ENCODE measurements at places on chromosomes 13 and 19. TPM values are rescaled to one million over a fixed set of nuclear protein-coding genes. Genes with fewer than 3 reads are reported as not detected.

DNA sequence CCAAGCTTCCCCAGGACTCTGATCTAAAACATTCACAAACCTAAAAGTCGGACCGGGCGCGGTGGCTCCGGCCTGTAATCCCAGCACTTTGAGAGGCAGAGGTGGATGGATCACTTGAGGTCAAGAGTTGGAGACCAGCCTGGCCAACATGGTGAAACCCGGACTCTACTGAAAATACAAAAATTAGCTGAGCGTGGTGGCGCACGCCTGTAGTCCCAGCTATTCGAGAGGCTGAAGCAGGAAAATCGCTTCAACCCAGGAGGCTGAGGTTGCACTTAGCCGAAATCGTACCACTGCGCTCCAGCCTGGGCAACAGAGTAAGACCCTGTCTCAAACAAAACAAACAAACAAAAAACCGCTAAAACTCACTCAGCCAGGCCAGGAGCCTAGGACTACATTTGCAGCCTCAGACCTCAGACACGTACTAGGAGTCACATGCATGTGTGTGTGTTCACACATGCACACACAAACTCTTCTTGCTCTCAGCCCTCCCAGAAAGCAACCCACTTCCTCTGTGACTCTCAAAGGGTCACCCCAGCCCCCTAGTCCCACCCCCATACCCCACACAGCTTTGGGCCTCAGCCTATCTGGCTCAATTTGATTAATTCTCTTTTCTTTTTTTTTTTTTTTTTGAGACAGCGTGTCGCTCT, 704 bp upstream of the NOTCH3 start:
- DNase-seq = no peak

The CBY2 gene
- total RNA-seq = not detected

DNA sequence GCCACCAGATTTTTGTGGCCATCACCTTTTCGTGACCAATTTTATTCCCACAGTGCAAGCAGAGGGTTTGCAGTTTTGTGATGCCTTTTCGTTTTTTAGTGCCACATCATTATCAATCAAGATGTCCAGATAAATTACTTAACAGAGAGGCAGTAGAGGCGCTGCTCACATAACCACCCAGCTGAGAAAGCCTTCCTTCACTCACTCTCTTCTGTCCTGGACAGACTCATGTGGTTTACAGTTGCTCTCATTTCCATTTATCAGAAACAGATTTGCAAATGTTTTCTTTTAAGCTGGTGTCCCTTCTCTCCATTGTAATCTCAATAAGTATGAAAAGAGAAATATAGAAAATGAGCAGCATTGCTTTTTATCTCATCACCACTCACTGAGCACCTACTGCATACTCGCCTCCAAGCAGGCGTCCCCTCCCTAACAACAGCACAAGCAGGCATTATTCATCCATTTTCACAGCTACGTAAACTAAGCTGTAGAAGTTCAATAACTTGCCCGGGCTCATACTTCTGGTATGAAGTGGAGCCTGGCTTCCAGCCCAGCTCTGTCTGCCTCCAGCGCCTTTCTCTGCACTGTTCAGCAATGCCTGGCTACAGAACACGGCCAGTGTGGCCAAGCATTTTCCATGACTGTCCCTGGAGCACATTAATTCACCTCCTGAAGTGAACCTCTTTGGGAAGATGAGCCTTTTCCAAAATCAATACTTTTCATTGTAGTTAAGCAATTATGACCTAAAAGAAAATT, 34.6 kb upstream of the KATNAL1 start:
- DNase-seq = no peak

DNA sequence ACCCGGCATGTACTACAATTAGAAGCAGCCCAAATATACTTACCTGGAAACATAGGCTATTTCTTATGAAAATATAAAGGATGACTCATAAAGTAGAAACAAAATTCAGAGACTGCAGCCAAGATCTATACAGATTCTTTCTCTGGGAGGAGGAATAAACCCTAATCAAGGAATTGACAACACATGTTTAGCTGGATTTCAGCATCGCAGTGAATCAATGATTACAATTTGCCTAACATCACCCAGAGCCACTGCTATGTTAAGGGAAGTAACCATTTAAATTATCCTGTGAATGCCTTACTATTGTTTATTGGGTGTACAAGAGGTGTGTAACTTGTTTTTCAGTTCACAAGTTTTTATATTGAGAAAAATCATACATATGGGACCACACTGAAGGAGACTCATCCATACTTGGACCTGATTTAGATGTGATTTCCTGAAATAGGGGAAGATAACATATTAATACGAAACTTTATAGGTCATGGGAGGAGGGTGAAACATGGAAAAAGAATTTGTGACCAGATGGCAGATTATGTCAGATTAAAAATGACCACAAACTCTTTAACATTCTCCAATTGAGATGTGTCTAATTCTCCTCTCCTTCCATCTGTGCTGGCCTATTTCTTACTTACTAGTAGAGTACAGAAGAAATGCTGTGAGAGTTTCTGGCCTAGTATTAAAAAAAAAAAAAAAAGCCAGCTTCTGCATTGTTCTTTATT, 1168.4 kb downstream of the SLITRK1 start:
- no peak for DNase-seq

DNA sequence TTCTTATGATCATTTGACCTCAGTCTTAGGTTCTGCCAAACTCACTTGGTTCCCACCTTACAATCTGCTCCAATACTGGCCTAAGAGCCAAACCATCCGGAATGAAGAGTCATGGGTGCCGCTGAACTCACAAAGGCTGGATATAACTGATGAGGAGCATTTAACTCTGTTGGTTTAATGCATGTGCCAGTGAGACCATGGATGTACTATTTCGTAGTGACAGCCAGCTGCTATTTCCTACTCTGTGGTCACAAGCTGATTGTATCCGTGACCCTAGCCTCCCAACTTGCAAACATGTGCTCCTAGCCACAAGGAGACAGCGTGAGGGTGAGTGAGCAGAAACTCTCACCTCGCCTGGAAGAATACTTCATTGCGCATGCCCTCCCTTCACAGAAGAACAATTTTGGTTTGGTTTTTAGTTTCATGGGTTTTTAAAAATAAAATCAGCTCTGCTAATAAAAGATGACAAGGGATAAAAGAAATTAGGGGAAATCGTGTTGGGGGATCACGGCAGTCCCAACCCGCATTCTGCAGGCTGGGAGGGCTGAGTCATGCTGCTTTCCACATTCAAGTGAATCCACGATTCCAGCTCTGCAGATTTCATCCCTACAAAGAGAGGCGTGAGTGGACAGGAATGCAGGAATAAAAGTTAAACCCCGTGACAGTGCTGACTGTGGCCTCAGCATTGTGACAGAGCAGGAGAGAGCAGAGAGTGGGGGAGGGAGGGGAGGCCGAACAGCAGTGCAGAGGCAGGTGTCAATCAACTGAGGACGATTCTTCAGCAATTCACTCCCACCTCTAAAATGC, 66.8 kb upstream of the RAP2A start:
- DNase-seq = no peak

The SPRY2 gene
- total RNA-seq = 0.73 TPM

The ZNF443 gene
- total RNA-seq = 3.5 TPM

DNA sequence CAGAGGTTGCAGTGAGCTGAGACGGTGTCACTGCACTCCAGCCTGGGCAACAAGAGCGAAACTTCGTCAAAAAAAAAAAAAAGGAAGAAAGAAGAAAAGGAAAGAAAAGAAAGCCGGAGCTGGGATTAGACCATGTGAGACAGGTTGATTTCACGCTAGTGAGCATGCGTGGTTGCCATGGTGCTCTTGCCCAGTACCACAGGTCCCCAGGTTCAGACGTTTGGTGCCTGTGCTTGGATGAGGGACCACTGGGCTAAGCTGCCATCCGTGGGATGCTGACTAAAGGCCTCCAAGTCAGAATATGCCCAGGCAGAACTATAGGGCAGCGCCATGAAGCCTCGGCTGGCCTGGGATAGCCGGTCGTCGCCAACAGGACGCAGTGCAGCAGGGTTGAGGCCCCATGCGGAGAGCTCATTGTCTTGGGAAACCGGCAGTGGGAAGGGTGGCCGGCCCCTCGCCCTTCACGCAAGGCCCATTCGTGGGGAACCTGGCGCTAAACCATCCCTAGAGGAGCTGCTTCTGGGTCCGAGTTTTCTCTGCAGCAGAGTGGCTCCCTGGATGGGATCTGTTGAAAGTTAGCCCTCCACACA, 7.2 kb upstream of the TEX101 start:
- no peak for DNase-seq

DNA sequence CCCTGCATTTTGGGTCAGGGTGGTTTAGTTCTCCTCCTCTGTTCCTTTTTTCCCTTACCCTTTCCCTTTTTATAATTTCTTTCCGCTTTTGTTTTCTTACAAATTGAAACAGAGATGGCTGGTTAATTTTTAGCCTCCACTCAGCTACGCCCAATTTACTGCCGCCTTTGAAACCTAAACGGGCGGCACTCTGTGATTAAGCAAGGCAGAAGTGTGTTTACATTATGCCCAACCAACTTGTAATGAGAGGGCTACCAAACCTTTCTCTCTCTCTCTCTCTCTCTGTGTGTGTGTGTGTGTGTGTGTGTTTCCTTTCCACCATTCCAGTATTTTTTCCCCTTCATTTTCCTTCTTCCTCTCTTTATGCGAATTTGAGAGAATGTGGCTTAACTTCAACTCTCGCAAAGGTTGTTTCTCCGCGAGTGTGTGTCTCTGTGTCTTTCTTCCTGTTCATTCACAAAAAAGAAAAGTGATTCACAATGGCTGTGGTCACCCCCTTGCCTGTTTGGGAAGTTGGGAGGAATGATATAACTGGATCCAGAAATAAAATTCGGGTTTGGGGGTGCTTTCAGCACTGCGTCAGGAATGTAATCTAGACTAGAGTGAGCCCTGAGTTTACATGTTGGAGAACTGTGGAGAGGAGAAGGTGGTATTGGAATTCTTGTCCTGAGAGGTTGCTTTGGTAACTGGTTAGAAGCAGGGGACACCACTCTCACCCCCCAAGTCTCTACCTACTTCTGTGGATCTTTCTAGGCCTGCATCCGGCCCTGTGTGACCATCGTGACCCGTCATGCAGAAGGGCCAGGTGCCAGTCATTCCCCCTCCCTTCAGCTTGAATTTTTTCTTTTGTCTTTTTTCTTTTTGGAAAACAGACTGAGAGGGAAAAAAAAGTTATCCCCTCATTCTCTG, 31.4 kb downstream of the NFIX start:
- DNase-seq = no peak

The MYBPC2 gene
- total RNA-seq = 1.1 TPM

The KIR3DL2 gene
- not detected for total RNA-seq

The DHRS12 gene
- total RNA-seq = 14.1 TPM

The FCGBP gene
- total RNA-seq = 6.1 TPM

GRCh38 chr13:100306030-100306429, 217.1 kb downstream of the PCCA start:
- DNase-seq = no peak

- no peak for DNase-seq
Observed at GRCh38 chr19:33471111-33471996, 50.2 kb downstream of the PEPD start.

DNA sequence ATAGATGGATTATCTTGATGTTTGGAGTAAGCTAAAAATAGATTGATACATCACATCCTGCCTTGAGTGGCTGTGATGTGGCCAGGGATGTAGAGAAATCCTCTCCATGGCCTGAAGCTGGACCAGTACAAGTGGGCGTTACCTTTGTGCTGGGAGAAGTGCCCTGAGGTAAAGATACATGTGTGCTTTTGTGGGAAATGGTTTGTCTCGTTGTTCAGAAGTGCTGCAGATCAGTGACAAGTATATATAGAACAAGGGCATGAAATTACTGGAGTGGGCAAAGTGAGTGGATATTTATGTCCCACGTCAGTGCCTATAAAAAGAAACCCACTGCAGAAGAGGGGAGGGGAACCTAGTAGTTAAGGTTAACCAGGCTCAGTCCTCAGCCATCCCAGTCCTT, 12.2 kb upstream of the ZNF304 start:
- DNase-seq = no peak

The LYPD4 gene
- not detected for total RNA-seq

The POU2F2 gene
- total RNA-seq = 577 TPM
